Neuronal stem cell (in vitro differentiated cells): ENCODE measurements at places on chromosomes 5 and 9.

GRCh38 chr9:35609820-35610163 lies 4.7 kb downstream of the TESK1 start:
- H3K27ac ChIP-seq: no peak overlapping the region
- no peak for DNase-seq
- peaks cover 36% of the 10 kb centered on the region for H3K36me3 ChIP-seq
- peaks cover 16% of the 10 kb centered on the region for H3K27me3 ChIP-seq
- H3K4me1 ChIP-seq: peaks cover 1% of the 10 kb centered on the region
- no peak overlapping the region for H3K4me3 ChIP-seq

GRCh38 chr9:136229096-136230065 lies 16.2 kb downstream of the QSOX2 start:
- H3K36me3 ChIP-seq: peaks cover 8% of the 10 kb centered on the region
- H3K27ac ChIP-seq: no peak overlapping the region
- no peak for DNase-seq
- no peaks in the 10 kb centered on the region for H3K4me1 ChIP-seq
- no peaks in the 10 kb centered on the region for H3K27me3 ChIP-seq
- no peak overlapping the region for H3K4me3 ChIP-seq

DNA sequence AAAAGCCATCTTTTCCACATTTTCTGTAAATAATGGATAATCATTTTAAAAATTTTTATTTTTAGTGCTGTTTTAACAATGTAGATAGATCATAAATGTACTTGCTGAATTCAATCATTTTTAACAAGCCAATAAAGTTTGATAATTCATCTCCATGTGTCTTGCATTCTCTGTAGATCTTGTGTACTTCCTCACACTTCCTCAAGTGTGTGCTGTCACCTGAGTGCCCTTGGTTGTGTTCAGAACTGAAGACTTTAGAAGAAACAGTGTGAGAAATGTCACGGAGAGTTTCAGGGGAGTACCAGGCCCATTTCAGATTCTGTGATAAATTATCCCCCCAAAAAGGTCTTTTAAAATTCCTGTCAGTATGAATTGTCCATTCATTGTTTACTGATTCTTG lies 146.0 kb downstream of the NTRK2 start:
- no peak for DNase-seq
- H3K27ac ChIP-seq: no peak overlapping the region
- H3K4me1 ChIP-seq: peaks cover 20% of the 10 kb centered on the region
- H3K27me3 ChIP-seq: no peaks in the 10 kb centered on the region
- H3K36me3 ChIP-seq: no peaks in the 10 kb centered on the region

DNA sequence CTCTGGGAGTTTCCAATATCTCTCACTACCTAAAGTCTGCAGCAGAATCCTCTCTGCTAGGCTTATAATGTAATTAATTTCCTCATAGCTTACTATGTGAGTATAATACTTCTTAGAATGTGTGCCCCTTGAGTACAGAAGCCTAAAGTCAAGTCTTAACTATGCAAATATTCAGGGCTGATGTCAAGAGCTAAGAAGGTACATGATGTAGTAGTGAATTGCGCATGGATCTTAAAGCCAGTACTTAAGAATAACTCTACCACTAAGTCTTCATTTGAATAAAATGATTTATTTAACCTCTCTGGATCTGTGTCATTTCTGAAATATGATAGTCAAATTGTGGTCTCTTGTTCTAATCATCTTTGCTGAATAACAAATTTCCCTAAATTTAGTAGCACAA lies 442.9 kb downstream of the DTWD2 start:
- no peak overlapping the region for H3K4me3 ChIP-seq
- no peaks in the 10 kb centered on the region for H3K4me1 ChIP-seq
- no peaks in the 10 kb centered on the region for H3K36me3 ChIP-seq
- no peak overlapping the region for H3K27ac ChIP-seq

GRCh38 chr9:126522612-126523356 lies 90.9 kb upstream of the LMX1B start:
- no peaks in the 10 kb centered on the region for H3K36me3 ChIP-seq
- peaks cover 36% of the 10 kb centered on the region for H3K27me3 ChIP-seq
- DNase-seq: no peak
- peaks cover 14% of the 10 kb centered on the region for H3K4me1 ChIP-seq
- no peak overlapping the region for H3K4me3 ChIP-seq
- H3K27ac ChIP-seq: no peak overlapping the region

- no peak overlapping the region for H3K4me3 ChIP-seq
- peak; percentile 37 for DNase-seq
- no peak overlapping the region for H3K27ac ChIP-seq
- H3K27me3 ChIP-seq: no peaks in the 10 kb centered on the region
These were observed 214.3 kb downstream of the GNA14 start for GRCh38 chr9:77433675-77434445.

DNA sequence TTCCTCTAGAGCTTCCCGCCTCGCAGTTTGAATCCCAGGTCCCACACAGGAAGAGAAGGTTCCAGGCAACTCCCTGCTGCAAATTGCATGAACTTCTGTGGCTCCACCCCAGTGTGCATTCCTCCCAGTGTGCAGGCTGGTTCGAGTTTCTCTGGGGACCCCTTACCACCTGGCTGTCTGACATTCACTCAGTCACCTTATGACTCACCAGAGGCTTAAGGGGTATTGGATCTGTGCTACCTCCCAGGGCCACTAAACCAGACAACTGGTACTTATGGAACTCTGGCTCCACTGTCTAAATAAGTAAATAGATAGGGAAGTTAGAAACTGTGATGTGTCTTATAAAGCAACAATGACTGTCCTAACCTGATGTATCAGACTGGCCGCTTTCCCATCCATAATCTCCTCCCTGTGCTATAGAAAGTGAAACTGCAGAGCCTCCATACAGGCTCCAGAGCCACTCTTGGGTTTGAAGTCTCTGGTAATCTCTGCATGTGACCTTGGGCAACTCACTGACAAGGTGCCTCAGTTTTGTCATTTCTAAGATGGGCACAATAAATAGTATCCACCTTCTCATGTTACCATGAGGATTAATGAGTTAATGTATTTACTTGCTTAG lies 720.6 kb downstream of the SEMA5A start:
- no peak for DNase-seq
- no peaks in the 10 kb centered on the region for H3K27me3 ChIP-seq
- H3K4me3 ChIP-seq: no peak overlapping the region
- no peak overlapping the region for H3K27ac ChIP-seq

GRCh38 chr5:125550274-125550673 lies 803.8 kb upstream of the ZNF608 start:
- no peaks in the 10 kb centered on the region for H3K36me3 ChIP-seq
- H3K4me1 ChIP-seq: peaks cover 30% of the 10 kb centered on the region
- no peak overlapping the region for H3K4me3 ChIP-seq
- no peak overlapping the region for H3K27ac ChIP-seq
- no peak for DNase-seq
- no peaks in the 10 kb centered on the region for H3K27me3 ChIP-seq

DNA sequence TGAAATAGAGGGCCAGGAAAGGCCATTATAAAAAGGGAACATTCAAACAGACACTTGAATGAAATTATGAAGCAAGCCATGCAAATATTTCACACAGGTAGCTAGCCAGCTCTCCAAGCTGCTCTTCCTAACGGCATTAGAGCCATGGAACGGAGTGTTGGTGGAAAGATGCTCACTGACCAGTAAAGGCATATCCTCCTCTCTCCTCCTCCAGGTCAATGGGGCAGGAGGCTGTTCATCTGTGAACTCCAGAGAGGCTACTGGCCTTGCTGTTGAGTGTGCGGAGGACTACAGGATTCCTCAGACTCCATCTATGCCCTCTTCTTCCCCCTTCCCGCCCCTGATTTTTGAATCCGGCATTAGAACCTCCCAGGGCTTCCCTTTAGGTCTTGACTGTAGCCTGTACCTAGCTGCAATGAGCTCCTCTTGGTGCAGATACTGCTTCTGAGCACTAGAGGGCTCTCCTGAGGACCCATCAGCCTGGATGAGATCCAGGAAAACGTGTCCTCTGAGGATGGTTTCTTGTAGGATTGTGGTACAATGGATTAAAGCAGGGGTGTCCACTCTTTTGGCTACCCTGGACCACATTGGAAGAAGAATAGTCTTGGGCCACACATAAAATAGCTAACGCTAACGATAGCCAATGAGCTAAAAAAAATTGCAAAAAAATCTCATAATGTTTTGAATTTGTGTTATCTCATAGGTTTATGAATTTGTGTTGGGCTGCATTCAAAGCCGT lies 162.2 kb downstream of the SREK1 start:
- peak; percentile 47 for DNase-seq
- H3K4me3 ChIP-seq: no peak overlapping the region
- no peaks in the 10 kb centered on the region for H3K36me3 ChIP-seq
- peaks cover 5% of the 10 kb centered on the region for H3K4me1 ChIP-seq

- H3K4me1 ChIP-seq: peaks cover 37% of the 10 kb centered on the region
- no peak overlapping the region for H3K4me3 ChIP-seq
- no peak for DNase-seq
- no peaks in the 10 kb centered on the region for H3K27me3 ChIP-seq
- H3K36me3 ChIP-seq: no peaks in the 10 kb centered on the region
These were observed 32.6 kb downstream of the SPRY4 start for GRCh38 chr5:142292249-142292648.

DNA sequence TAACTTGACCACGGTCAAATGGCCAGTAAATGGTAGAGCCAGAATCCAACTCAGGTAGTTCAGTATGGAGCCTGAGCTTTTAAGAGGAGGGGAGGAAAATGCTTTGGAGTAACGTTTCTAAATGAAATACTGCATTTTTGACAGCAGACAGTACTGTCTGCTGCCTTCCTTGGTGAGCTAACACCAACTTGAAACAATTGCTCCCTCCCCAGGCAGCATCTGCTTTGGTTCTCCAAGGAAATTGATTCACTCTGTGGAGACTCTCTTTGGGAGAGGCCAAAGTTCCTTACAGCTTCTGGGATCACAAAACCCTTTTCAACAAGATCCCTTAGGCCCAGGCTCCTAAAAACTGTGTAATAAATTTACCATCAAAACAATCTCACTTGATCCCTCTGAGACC lies 75.2 kb upstream of the SSBP2 start:
- no peak overlapping the region for H3K4me3 ChIP-seq
- no peaks in the 10 kb centered on the region for H3K4me1 ChIP-seq
- H3K27me3 ChIP-seq: no peaks in the 10 kb centered on the region
- no peaks in the 10 kb centered on the region for H3K36me3 ChIP-seq
- DNase-seq: no peak
- no peak overlapping the region for H3K27ac ChIP-seq

DNA sequence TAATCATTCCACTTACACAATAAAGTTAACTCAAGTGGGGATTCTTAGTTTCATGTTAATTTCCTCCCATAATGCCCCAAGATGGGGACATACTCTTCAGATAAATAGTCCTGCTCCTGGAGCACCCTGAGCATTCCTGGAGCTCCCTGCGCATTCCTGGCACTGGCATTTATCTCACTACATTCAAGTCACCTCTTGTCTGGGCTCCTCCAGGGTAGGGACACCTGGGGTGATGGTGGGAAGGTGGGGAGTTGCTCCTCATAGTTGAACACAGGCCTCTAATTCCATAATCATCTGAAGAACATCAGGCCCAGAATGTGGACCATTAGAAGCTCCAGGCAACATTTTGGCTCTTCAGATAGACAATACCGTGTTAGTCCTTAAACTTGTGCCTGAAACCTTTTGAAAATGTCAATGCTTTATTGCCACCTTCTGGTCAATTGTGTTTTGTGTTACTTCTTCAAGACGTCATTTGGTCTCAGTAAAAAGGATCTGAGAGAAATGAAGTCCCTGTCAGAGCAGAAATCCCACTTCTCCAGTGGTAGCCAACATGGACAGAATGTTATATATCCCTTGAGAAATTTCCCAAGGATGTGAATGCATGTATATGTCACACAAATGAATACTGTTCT lies 14.2 kb upstream of the AGGF1 start:
- H3K4me3 ChIP-seq: no peak overlapping the region
- peak; percentile 4 for DNase-seq
- H3K4me1 ChIP-seq: no peaks in the 10 kb centered on the region
- no peaks in the 10 kb centered on the region for H3K36me3 ChIP-seq

- H3K36me3 ChIP-seq: no peaks in the 10 kb centered on the region
- no peak for DNase-seq
- peaks cover 24% of the 10 kb centered on the region for H3K4me1 ChIP-seq
- no peaks in the 10 kb centered on the region for H3K27me3 ChIP-seq
These were observed 98.1 kb downstream of the DIRAS2 start for GRCh38 chr9:90544488-90544887.

DNA sequence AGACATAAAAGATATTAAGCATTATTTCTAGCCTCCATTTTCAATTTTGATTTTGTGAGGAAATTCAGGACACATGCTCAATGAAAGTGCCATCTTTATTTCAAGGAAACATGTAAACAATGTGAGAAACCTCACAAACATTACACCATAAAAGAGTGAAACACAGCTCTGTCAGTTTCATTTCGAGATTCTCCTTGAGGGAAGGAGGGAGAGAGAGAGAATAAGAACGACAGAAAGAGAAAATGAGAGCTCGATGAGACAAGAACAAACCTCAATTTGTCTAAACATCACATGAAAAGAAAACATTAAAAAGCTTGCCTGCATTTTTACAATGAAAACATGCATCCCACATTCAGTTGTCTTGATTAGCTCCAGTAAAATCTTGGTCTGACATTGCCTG lies 553.5 kb upstream of the MEF2C start:
- H3K27ac ChIP-seq: no peak overlapping the region
- H3K27me3 ChIP-seq: no peaks in the 10 kb centered on the region
- no peaks in the 10 kb centered on the region for H3K4me1 ChIP-seq
- no peaks in the 10 kb centered on the region for H3K36me3 ChIP-seq
- no peak for DNase-seq

DNA sequence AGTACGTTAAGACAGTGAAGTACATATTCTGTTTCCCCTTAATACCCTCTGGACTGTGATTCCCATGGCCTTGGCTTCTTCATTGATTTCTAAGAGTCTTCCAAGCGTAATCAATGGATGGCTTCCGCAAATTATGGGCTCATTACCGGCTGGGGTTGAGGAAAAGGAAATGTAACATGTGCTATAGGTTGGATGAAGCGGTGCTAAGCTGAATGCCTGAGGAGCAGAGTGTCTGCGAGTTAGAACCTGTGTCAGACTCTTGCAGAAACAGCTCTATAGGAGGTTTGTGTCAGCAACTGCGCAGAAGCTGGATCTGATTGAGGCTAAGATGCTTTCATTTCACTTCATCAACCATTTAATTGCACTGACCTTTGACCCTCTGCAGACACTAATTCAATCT lies 114.3 kb upstream of the CDH18 start:
- peak; percentile 29 for DNase-seq
- no peaks in the 10 kb centered on the region for H3K27me3 ChIP-seq
- no peak overlapping the region for H3K4me3 ChIP-seq
- peak overlapping the region; percentile 35 for H3K27ac ChIP-seq
- H3K36me3 ChIP-seq: no peaks in the 10 kb centered on the region

GRCh38 chr5:115838885-115839518 lies 2.4 kb downstream of the ATG12 start:
- H3K27ac ChIP-seq: no peak overlapping the region
- H3K27me3 ChIP-seq: no peaks in the 10 kb centered on the region
- H3K4me3 ChIP-seq: no peak overlapping the region
